ENCODE measurements at places on chromosomes 1 and 21. TPM values are rescaled to one million over a fixed set of nuclear protein-coding genes. Genes with fewer than 3 reads are reported as not detected.

The PLPPR4 gene
- total RNA-seq: not detected

DNA sequence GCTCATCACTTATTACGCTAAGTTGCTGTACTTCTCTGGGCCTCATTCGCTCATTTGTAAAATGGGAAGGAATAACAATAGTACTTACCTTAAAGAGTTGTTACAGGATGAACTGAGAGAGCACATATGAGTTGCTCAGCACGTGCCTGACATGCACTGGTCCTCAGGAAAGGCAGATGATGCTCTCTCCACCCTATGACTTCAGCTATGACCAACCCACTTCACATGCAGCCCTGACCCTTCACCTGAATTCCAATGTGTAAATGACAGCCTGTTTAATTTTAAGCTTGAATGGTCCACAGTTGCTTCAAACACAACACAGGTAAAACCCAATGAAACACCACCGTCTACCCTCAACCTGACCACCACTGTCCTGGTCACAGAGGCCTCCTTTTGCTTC, 32.9 kb downstream of the GADD45A start:
- H3K36me3 ChIP-seq: no peaks in the 10 kb centered on the region
- H3K4me3 ChIP-seq: no peak overlapping the region
- DNase-seq: no peak
- H3K27ac ChIP-seq: no peak overlapping the region
- no peaks in the 10 kb centered on the region for H3K27me3 ChIP-seq

GRCh38 chr1:183778045-183778444, 26.9 kb upstream of the RGL1 start:
- H3K36me3 ChIP-seq: no peaks in the 10 kb centered on the region
- no peaks in the 10 kb centered on the region for H3K4me1 ChIP-seq
- DNase-seq: no peak
- no peaks in the 10 kb centered on the region for H3K27me3 ChIP-seq
- H3K4me3 ChIP-seq: no peak overlapping the region
- H3K27ac ChIP-seq: no peak overlapping the region

DNA sequence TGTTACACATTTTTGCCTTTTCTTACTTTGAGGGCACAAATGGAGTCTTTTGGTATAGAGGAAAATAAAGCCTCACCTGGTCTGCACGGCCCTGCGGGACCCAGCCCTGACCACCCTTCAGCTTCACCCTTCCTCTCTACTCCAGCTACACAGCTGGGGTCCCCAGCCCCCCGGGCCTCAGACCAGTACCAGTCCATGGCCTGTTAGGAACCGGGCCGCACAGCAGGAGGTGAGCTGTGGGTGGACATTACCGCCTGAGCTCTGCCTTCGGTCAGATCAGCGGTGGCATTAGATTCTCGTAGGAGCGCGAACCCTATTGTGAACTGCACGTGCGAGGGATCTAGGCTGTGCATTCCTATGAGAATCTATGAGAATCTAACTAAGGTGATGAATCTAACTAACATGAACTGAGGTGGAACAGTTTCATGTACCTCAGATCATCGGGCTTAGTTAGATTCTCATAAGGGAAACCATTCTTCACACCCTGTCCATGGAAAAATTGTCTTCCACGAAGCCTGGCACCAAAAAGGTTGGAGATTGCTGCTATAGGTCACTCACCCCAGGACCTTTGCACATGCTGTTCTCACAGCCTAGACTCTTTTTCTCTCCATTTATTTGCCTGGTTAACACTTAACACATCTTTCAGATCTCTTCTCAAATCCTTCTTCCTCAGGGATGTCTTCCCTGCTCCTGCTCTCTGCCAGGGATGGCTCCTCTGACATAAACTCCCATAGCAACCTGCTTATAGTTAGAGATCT, 37.5 kb upstream of the ECE1 start:
- no peak for DNase-seq
- H3K4me1 ChIP-seq: peaks cover 88% of the 10 kb centered on the region
- peaks cover 19% of the 10 kb centered on the region for H3K36me3 ChIP-seq
- no peaks in the 10 kb centered on the region for H3K27me3 ChIP-seq

GRCh38 chr1:2416403-2416802, 4.0 kb upstream of the PEX10 start:
- H3K4me3 ChIP-seq: peak overlapping the region; percentile 77
- peaks cover 40% of the 10 kb centered on the region for H3K4me1 ChIP-seq
- H3K27me3 ChIP-seq: no peaks in the 10 kb centered on the region
- no peaks in the 10 kb centered on the region for H3K36me3 ChIP-seq

DNA sequence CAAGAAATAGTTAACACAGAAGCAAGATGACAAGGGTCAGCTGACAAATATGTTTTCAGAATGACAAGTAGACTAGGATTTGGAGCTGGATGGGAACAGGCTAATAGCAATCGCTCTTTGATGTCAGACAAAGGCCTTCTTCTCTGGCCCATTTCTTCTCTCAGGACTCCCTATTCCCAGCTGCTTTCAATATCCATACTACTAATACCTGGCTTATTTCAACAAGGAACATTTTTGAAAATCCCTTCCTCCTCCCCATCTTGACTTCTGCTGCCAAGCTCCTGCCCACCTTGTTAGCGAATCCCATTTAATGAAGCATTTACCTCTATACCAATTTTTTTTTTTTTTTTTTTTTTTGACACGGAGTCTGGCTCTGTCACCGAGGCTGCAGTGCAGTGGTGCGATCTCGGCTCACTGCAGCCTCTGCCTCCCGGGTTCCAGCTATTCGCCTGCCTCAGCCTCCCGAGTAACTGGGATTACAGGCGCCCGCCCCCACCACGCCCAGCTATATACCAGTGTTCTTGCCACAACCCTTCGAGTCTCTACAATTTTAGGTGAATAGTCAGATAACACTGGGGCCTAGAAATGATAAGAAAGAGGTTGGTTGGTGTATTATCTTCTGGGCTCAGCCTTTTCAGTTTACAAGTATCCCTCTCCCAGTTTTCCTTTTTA, 68.4 kb downstream of the MACF1 start:
- no peak overlapping the region for H3K27ac ChIP-seq
- H3K27me3 ChIP-seq: no peaks in the 10 kb centered on the region
- no peak for DNase-seq
- peaks cover 54% of the 10 kb centered on the region for H3K4me1 ChIP-seq
- H3K4me3 ChIP-seq: no peak overlapping the region
- peaks cover 21% of the 10 kb centered on the region for H3K36me3 ChIP-seq

DNA sequence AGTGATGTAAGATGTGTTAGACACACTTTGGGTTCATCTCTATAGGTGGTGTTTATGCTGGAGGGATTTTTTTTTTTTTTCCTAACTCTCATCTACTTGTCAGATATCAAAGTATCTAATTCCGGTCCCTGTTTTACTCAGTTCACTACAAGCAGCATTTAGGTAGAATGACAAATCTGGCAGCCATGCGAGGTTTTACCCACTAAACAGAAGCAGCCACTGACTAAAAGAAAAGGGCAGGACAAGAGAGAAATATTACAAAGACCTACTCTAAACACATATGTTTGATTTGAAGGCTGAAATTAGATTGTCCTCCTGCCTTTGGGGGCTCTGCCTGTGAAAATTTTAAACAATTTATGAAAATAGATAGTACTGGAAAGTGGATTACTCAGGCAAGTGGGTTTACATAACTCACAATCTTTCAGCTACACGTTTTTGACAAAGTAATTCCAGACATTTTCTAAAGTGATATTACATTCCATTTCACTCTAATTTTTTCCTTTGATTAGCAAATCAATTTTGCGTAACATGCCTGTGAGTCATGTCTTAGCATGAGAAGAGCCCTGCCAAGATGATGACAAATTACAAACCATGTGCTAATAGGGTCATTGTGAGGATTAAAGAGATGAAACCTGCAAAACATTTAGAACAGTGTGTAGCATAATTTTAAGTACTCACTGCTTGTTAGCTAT, 172.6 kb downstream of the PLA2G4A start:
- no peaks in the 10 kb centered on the region for H3K27me3 ChIP-seq
- H3K4me3 ChIP-seq: no peak overlapping the region
- H3K4me1 ChIP-seq: no peaks in the 10 kb centered on the region
- no peak overlapping the region for H3K27ac ChIP-seq
- no peak for DNase-seq

The FCAMR gene
- total RNA-seq: not detected

Measured in activated CD4-positive, alpha-beta T cell treated with anti-CD3 and anti-CD28 coated beads, Interleukin-2, amount 10 ng/mL, durations not matched to agents 7 days and 5 days (primary cell).